ENCODE measurements at places on chromosomes 1 and 21.

DNA sequence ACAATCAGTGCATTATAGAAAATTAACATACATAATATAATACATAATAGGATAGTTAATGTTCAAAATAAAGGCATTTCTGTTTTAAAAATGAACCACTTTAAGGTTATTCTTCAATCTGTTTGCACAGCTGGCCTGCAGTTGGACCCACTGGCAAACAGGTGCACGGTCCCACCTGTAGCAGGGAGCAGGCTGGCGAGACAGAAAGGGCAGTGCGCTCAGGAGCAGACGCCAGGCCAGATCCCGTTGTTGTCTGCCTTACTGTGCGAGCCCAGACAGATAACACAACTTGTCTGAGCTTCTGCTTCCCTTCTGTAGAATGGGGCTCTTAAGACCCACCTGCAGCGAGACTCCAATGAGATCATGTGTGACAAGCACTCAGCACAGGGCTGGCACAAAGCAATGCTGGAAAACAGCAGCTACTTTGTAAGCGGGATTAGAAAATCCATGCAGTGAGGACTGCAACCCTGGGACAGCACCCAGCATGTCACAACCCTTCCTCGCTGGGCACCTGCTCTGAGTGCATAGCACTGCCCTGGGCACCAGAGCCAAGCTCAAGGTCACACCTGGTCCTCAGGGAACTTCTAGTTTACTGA, 33.5 kb downstream of the VPS26C start:
- DNase-seq = no peak

DNA sequence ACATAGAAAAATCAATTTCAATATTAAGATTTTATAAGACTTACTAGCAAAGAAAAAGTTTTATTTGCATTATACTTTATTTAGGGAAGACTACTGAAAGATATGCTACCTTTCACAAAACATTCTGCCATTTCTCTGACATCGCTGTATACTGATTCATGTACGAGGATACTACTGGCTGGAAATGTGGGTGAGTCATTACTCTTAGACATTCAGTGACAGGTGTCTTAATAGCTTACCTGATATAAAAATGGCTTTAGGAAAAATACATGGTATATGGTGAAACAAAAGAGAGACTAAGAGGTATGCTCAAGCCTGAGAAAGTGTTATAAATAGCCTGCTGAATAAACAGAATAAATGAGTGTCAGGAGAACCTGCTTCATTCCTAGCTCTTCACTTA, 73.0 kb upstream of the EXO1 start:
- no peak for DNase-seq

DNA sequence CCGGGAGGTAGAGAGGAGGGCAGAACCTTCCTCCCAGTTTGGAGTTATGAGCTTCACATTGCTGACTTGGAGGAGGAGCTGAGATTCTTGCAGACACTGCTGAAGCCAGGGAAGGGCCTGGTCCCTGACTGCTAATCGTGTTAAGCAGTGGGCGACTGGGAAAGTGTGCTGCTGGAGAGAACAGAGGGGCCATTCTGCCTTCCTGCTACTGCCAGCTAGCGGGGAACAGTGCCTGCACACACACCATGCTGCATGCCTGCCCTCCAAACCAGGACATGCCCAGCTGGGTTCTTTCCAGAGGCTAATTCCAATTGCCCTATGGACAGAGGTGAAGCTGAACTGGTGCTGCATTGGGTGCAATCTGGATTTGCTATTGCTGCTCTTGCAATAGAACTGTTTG, 281.4 kb downstream of the AJAP1 start:
- DNase-seq = no peak

DNA sequence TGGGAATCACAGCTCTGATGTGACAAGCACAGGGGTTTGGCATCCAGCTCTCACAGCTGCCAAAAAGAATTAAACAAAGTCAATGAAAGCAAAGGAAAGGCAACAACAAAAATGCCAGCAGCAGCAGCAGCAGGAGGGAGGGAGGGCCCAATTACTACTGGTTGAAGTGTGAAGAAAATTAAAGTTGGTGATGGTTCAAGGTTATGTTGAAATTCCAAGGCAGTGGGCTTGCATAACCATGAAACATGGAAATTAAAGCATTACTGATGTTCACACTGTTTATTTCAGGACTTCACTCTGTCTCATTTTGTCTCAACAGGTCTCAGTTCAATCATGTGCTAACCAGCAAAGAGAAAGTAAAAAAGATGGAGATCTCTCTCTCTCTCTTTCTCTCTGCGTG, 220.3 kb upstream of the LYPLAL1 start:
- no peak for DNase-seq

DNA sequence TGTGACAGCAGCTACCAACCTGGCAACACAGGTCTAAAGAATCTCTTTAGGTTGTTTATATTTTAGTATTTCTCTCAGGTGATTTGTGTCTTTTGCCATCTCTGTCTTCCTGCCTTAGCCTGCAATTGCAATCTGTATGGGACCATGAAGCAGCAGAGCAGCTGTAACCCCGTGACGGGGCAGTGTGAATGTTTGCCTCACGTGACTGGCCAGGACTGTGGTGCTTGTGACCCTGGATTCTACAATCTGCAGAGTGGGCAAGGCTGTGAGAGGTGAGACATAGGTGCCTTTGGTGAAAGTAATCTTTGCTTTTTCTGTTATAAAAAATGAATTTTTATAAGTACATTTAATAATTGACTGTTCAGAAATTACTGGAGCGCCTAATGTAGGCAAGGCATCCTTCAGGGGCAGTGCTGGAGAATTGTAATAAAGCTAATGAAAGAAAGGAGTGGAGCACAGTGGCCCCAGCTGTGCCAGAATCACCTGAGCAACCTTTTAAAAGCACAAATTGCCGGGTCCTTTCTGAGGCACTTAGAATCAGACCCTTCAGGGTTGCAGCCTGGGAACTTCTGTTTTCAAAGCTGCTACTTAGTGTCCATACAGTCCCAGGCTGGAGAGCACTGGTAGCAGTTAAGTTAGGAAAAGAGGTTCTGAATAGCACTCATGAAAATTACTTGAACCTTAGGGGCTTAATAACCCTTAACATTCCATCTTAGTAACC, 60.6 kb upstream of the LAMC2 start:
- no peak for DNase-seq

DNA sequence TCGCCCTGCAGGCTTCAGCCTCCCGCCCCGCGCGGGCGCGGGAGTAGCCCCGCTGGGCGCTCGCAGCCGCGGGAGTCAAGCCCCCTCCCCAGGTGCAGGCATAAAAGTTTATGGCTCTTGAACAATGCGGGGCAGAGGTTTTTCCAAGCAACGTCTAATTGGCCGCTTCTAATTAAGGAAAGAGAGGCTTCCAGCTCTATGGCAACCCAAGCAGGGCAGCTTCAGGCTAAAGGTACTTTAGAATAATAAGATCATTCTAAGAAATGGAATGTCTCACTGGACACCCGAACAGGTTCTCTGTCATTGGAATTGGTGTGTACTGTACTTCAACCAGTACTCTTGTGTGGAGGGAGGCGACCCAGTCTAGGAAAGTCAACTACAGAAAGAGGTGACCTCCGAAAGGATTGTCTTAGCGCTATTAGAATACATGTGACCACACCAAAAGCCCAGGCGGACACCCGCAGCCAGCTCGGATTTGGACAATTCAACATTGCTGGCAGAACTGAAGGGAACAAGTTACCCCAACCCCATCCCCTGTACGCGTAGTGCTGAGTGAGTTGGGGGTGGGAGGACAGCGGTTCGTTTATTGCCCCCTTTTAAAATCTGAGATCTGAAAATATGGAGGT, 12.5 kb downstream of the NR5A2 start:
- no peak for DNase-seq

DNA sequence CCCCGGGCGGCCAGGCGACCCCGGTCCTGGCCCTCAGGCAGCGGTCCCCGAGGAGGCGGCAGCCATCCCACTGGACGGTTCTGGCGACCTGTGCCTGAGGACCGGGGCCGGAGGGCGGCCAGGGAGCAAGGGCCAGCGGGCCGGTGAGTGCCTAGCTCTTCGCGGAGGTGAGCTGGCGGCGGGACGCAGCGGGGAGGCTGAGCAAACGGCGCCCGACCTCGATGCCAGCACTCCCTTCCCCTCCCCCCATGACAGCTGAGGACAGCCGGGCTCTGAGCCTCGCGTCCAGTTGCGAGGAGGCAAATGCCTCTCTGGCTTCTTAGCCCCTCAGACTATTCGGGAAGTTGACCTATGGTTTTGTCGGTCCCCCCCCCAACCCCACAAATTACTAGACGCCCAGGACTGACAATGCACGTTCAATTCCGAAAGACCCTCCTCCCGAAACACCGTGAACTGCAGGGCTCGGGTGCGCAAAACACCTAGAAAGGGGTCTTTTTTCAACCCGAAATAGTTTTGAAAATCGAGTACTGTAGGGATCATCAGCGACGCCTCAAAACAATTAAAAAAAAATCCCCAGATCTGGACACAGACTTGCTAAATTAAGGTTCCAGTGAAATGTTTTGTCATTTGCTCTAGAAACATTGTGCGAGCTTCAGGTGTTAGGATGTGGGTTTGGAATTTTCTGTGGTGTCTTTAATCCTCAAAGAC, 8.3 kb downstream of the CDKN2C start:
- peak; percentile 47 for DNase-seq

DNA sequence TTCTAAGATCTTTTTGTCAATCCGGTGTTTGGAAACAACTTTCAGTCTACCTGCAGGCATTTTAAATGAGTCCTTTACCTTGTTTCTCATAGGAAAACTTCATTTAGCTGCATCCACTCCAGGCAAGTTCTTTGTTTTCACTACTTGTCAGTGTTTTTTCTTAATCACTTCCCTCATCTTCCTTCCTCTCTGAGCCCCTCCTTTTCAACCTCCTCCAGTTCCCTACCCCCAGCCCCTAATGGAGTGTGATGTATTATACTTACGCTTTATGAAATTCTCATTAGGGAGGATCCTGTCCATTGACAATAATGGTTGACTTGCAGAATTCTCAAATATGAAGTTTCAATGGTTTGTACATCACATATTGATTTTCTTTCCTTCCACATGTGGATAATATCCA, 62.5 kb upstream of the BACH1 start:
- no peak for DNase-seq

DNA sequence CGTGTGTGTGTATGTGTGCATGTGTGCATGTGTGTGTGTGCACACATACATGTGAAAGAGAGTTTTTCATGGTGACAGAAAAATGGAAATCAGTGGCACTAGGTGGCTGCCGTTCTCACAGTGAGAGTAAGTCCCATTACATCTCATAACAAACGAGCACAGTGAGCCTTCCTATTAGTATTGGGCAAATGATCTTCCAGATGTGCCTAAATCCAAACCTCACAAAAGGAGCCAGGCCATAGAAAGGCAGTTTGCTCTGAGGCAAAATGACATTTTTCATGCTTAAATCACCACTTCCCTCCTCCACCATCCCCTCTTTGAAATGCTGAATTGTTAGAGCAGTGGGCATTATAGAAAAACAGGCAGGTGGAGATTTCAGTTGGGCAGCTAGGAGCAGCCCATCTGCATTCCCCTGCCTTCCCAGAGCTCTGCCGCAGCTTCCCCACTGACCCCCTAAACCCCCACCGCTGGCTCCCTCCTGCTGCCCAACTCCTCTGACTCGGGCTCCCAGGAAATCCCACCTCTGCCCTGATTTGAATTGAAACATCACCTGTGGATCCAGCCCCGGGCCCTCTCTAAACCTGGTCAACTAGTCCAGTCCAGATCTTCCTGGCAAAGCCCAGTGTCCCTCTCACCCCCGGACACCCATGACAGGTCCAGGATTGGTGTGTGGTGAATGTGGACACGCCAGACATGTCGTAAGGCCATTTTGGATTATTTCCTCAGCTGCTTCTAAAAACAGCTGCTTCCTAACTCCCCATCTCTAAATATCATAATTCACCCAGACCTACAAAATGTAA, 190.5 kb downstream of the SEC16B start:
- DNase-seq = no peak

DNA sequence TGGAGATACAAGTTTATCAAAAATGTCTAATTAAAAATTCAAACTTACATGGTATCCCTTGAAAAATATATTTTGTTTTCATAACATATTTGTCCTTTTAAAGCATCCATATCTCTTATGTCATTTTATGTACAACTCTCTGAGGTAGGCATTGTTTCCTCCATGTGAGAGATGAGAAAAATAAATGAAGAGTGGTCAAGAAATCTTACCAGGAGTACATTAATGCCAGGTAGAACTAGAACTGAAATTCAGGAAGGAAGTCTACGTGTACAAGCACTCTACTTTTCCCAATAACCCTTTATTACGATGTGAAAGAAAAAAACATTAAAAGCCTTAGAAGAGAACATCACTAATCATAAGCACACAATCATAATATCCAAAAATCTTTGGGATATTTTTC, 5.6 kb downstream of the BRINP3 start:
- no peak for DNase-seq

GRCh38 chr1:42742617-42743316, 2.7 kb upstream of the CLDN19 start:
- DNase-seq = no peak

DNA sequence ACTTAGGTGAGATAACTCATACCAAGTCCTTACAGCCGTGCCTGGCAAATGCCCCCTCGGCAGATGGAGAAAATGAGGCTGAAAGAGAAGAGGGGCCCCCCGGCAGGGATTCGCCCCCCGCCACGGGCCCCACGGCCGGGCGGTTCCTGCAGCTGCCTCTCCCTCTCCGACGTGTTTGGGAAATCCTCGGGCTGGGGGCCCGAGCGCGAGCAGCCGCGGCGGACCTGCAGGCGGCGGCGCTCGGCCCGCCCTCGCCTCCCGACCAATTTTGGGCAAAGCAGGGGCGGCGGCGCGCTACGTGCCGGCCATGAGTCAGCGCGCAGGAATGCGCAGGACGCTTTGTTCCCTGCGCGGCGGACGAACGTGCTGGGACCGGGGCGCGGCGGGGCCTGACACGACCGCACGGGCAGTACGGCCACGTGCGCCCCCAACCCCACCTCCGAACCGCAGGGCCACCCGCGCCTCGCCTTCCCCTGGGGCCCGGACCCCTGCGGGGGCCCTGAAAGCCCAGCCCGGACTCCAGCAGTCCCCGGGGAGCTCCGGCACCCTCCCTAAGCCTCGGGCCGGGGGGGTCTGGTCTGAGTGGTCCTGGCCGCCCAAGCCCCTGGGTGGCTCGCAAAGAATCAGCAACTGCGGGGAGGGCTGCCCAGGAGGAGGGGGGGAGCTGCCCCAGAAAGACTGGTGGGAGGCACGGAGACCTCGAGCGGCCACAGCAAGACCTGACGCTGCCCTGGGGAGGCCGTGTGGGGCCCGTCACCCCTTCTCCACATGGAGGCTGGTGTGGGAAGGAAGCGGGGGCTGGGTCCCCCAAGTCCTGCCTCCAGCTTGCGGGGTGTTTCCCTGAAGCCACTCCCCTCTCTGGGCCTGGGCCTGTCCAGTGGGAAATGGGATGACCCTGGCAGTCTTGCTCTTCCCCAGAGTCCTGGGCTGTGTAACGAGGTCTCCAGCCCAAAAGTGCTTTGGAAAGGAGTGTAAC, 11.9 kb upstream of the EDN2 start:
- peak; percentile 87 for DNase-seq

DNA sequence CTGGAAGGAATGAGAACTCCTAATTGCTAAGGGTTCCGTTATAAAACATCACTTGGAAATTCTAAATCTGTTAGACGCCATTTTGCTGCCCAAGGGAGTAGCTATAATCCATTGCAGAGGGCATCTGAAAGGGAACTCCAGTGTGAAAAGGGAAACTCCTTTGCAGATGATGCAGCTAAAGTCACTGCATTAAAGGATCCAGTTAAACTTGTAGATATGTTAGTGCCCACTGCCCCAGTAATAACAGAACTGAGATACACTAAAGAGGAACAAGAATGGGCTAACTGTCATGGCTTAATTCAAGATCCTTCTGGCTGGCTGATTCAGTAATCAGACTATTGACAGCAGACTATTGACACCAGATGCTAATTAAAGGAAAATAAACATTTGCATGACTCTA, 81.8 kb upstream of the KIAA0040 start:
- DNase-seq = no peak

GRCh38 chr1:118144684-118145083, 40.3 kb downstream of the SPAG17 start:
- DNase-seq = no peak

Measured in fibroblast of villous mesenchyme (primary cell).